ENCODE measurements at places on chromosomes 13 and 19. TPM values are rescaled to one million over a fixed set of nuclear protein-coding genes. Genes with fewer than 3 reads are reported as not detected.
A peak's percentile ranks its signal among the peaks of the same experiment; 100 is the strongest.

GRCh38 chr13:30004204-30004603 lies 153.8 kb upstream of the UBL3 start:
- DNase-seq, result no peak

- DNase-seq, result no peak
Observed at GRCh38 chr19:38013913-38014580, 107.0 kb downstream of the SIPA1L3 start.

- DNase-seq, result peak; percentile 34
Observed at GRCh38 chr19:45779231-45780145, 2.8 kb downstream of the DMPK start.

Gene PCSK4
- total RNA-seq, result 3.6 TPM

GRCh38 chr19:5356428-5356827 lies 15.8 kb upstream of the PTPRS start:
- no peak for DNase-seq

DNA sequence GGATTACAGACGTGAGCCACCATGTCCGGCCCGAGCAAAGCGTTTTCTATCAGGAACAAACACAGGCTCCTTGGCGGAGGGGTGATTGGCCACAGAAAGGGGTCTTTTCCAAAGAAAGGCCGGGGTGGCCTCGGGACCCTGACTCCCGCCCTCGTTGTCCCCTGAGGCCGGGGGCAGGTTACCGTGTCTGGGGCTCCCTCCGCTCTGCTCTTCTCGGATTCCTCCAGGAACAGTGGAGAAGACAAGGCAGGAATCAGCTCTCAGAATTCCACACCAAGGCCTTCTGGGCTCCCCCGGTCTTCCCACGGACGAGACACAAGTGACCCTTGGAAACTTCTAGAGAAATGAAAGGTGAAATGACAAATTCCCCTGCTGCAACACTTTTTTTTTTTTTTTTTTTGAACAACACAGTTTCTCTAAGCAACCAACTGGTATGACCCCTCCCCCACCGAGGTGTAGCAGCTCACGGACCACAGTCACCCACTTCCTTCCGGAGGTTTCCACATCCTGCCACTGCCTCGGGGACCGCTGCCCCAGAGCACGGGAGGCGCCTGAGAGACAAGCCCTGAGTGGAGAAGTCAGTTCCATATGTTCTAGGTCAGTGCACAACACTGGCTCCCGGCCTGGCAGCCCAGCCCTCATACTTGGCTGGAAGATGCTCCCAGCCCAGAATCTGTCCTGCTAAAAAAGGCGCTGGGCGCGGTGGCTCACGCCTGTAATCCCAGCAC lies 11.0 kb downstream of the MOB3A start:
- DNase-seq, result no peak

DNA sequence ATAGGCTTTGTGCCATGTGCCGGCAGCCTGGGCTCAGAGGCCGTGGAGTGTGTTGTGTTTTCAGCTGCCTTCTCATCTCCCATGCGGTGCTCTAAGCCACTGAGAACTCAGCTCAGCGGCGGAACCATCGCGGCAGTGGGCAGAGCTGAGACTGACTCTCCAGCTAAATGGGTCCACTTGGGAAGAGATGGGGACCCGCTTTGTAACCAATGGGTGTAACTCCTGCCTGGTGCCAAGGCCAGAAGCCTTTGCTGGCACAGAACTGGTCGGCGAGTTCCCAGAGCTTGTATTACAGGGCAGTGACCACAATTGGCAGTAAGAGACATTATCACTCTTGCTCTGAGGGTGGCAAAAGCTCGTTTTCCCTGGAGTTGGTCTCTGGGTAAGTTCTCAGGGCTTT lies 183.0 kb downstream of the STK24 start:
- peak; percentile 10 for DNase-seq

Gene ZNF444
- 10.0 TPM for total RNA-seq

All from cerebellum (tissue), 4 donors.